ENCODE measurements at places on chromosomes 7 and 10.
A peak's percentile ranks its signal among the peaks of the same experiment; 100 is the strongest.

DNA sequence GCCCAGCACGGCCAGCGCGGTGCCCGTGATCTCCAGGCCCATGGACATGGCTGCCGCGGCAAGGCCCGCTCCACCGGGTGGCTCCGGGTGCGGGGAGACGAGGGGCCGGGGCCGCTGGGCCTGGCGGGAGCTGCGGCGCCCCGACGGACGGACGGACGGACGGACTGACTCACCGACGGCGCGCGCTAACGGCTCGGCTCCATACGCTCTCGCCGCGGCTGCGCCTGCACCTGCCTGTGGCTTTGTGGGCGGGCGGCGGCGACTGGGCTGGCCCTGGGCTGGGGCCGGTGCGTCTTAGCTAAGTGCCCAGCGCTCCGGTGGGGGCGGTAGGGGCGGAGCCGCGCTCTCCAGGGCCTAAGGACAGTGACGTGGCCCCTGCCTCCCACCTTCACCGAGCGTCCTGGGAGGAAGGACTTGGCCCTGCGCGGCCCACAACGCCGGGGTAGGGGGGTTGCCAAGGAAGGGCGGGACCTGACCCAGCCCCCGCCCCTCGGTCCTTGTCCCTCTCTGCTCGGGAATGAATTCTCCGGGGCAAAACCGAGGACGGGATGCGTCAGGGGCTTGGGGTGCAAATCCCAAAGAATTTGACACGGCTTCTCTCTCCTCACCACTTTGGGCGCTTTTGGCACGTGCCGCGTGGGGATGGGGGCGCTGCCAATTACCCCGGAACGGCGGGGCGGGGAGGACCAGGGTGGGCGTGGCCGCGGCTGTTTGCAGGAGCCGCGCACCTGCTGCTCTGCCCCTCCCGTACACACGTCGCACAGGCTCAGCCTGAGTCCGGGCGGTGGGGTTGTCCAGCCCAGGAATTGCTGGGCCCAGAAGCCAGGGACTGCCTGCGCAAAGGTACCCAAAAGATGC lies at the start of gene CLDN3:
CLDN3 (minus strand) TSS at position 269 of the 858 bp plus-strand sequence; CDS start at position 48, 221 bp downstream.
- DNase-seq, result no peak

DNA sequence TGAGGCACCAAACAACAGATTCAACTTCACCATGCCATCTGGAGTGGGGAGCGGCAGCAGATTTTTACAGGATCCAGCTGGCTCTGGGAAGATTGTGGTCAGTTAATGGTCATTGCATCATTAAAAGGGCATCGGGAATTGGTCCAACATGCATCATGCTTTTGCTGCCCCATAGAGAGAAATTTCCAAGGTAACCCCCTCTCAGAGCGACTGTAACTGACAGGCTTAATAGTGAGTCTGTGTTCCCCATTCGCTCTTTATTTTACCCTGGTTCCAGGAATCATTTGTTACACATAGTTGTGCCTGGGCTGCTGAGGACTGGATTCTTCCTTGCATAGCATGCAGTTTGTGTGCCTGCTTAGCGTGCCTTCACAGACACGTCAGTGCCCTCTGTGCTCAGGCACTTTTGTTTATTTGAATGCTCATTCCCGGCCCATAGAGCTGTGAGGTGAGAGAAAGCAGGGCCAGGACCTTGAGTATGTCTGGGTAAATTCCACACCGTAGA lies 49.9 kb downstream of the CDHR3 start:
- peak; percentile 83 for DNase-seq

- DNase-seq, result no peak
Measured at GRCh38 chr7:12590559-12590958, 20.0 kb downstream of the SCIN start.

- peak; percentile 80 for DNase-seq
Measured at GRCh38 chr7:7176406-7177043, 5.8 kb upstream of the C1GALT1 start.

DNA sequence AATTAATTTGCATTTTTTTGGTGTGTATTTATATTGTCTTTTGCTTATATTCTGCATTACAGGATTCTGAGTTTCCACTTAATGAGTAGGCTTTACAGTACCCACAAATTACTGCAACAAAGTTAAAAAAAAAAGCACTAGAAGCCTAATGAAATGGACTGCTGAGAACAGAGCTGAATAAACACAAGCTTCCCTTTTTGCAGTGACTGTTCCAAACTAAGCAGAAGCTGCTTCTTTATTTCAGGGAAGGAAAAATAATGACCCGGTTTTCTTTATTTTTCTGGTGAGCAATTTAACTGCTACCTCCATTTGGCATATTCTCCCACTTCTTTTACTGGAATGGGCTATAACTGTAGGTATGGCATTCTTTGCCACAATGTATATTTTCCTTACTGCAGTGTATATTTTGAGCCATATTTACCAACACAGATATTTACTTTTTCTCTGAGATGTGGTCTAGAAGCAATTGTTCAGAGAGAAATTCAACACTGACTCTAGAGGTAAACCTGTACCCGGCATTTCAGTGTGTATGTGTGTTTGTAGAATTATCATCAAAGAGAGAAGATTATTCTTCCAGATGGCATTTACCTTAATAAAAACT lies 56.9 kb downstream of the HDAC9 start:
- DNase-seq, result no peak

GRCh38 chr10:117226813-117227451 lies 14.0 kb upstream of the SLC18A2 start:
- peak; percentile 41 for DNase-seq

- DNase-seq, result peak; percentile 30
Measured at GRCh38 chr7:78039790-78040776, 241.5 kb downstream of the PHTF2 start.

- peak; percentile 68 for DNase-seq
Measured at GRCh38 chr7:66013938-66014337, 31.9 kb upstream of the GUSB start.

- DNase-seq, result no peak
Measured at GRCh38 chr10:43912469-43912868, 263.8 kb upstream of the ZNF32 start.

DNA sequence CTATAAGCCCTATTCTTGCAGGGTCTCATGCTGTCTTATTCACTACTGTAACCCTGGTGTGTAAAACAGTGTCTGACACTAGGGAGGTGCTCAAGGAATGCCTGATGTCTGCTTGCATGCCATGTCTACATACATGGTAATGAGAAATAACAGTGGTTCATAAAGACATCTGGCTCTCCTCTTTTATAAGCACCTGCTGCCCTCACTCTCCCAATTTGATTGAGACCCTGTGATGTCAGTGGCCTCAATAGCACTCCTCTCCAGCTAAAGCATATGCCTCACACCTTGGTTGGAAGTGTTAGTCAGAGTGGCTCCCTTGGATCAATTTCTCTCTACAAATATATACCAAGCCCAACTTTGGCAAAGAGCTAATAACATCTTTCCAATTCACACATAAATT lies 30.6 kb downstream of the ANK3 start:
- no peak for DNase-seq

GRCh38 chr7:105810556-105810955 lies 65.8 kb downstream of the ATXN7L1 start:
- no peak for DNase-seq

DNA sequence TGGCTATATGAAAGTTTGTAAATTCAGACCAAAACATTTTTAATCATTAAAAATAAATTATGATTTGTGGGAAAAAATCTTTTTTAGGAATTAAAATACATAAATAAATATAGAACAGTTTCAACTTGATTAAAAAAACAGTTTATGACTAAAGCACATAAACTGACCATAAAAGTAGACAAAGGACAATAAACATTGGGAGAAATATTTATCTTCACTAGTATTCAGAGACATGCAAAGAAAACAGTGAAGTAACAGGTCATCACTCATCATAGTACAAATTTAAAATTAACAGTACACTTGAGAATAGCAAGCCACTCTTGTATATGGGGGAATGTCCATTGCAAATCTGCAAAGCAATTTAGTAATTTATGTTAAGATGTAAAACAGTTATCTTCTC lies 28.0 kb upstream of the CELF2 start:
- no peak for DNase-seq

DNA sequence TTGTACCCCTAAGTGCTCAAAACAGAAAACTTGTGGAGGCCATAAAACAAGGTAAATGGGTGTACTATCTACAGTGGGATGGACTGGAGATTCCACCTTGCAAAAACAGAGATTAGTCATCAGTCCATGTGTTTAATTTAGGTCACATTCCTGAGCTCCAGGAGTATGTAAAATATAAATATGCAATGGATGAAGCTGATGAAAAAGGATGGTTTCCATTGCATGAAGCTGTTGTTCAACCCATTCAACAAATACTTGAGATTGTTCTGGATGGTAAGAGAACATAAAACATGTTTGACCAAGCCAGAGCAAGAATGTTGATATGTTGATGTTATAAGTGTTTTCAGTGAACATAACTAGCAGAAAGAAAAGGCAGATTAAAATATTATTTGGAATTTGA lies 14.6 kb downstream of the ASB15 start:
- DNase-seq, result no peak

- peak; percentile 98 for DNase-seq
Measured at GRCh38 chr10:101939008-101939648, 95.5 kb upstream of the KCNIP2 start.

DNA sequence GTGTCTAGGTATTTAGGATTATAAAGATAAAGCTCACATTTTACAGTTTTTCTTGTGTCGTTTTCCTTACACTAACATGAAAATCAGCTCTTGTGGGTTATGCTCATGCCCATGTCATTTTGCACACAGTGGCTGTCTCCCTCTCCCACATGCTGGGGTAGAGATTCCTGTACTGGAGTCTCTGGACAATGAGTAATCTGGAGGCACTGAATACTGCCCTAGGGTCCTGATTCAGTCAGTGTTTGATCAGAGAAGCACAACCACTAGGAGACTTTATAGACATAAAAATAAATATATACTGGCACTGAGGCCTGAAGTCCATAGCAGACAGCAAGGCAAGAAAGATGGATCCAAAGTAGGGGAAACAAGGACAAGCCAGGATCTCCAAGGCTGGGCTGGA lies 1008.8 kb downstream of the KCNMA1 start:
- DNase-seq, result no peak

GRCh38 chr7:78953726-78954363 lies 499.6 kb downstream of the MAGI2 start:
- no peak for DNase-seq

- DNase-seq, result no peak
Measured at GRCh38 chr10:92305133-92306072, 14.4 kb downstream of the MARCHF5 start.
